ENCODE measurements at places on chromosomes 5 and 9.
A peak's percentile ranks its signal among the peaks of the same experiment; 100 is the strongest.

DNA sequence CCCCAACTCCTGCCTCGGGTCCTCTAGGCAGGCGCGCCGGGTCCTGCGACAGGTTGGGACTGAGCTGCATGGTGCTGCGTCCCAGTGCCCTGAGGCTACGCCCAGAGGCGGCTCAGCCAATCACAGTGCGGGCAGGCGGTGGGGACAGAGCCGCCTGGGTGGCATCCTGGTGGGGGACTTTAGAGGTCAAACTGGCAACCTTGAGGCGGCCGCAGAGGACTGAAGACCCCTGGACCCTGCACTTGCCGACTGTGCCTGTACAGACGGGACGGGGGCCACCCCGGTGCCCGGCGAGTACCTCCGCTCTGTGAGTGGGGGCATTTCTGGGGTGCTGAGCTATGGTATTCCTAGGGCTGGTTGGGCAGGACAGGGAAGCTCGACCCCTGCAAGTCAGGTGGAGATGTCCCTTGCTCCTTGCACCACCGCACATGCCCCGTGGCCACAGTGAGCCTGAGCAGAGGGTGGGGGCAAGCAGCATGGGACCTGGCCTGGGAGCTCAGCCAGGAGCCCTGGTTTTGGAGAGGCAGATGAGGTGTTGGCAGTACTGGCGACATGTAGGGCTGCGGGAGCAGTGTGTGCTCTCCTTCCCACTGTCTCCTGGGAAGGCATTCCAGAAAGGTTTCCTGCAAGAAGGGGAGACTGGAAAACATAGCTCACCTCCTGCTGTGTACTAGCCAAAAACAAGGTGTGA, 45.5 kb downstream of the CTSL start:
- DNase-seq = no peak

- DNase-seq = peak; percentile 10
Measured at GRCh38 chr5:76473661-76474060, 70.6 kb downstream of the IQGAP2 start.

GRCh38 chr9:38086496-38086895, 17.5 kb upstream of the SHB start:
- DNase-seq = no peak

- no peak for DNase-seq
Measured at GRCh38 chr9:17627641-17628040, 48.8 kb downstream of the SH3GL2 start.

DNA sequence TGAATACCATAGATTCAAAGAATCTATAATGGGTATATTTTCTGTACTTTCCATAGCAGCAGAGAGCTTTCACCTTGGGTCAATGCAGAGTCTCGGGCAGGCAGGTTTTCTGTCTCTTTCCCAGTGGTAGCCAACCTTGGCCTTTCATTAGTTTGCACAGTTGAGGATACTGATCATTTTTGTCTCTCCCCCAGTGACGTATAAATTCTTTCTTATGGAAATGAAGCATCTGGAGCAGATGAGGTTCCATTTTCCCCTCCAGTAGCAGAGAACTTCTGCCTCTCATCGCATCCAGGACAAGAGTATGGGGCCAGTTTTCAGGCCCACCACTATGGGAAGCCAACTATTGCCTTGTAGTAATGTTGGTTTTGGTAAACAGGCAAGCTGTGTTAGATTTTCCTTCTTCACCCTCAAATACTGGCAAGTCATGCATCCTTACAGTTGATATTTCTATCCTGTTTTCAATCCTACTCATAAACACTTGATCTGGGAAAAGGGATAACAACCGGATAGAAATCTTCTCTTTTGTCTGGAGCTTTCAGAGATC, 845.2 kb upstream of the CDH18 start:
- no peak for DNase-seq

- DNase-seq = no peak
Measured at GRCh38 chr5:178738520-178738919, 8.1 kb upstream of the ZNF354A start.

GRCh38 chr9:110935829-110936228, 102.4 kb downstream of the LPAR1 start:
- DNase-seq = no peak

- no peak for DNase-seq
Measured at GRCh38 chr9:116493183-116493860, 193.8 kb upstream of the TRIM32 start.

DNA sequence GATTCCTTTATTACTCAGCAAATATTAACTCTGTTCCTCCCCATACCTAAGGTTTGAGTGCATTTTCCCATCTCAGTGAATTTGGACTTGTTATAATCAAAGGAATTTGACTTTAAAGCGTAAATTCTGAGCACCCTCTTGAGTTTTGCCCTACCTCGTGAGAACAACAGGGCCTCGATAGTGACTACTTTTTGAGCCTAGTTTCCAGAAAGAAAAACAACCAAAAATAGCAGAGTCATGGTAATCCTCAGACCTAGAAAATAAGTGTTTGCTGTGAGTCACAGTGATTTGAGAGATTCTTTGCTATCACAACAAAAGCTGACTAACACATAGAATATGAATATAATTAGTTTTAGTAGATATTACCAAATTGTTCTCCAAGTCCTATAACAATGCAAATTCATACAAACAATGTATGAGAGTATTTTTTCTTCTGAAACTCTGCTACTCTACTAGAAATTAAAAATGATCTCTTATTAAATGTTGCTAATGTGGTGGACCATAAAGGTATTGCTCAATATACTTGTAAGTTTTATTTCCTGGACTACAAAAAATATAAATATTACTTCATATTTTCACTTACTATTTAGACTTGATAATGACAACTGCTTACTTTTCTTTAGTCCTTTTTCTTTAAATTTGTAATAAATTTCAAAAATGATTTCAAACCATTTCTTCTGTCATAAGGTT, 759.7 kb downstream of the BRINP1 start:
- DNase-seq = no peak

DNA sequence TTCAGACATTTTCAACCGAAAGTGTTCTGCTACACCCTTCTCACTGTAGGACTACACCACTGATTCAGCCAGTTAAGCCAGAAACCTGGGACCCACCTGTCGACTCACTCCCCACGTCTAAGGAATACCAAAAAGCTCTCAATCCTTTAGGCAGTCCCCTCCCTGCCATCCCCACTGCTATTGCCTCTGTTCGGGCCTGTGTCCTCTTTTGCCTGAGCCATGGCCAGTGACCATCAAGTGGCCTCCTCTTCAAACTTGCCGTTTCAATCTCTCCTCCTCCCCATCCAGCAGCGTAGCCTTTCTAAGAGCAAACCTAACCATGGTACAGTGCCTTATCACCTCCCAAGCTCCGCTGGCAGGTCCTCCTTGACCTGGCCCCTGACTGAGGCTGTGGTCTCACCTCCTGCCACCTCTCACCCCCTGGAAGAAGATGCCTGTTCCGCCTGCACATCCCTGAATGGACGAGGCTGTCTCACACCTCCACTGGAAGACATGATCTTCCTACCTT, 64.1 kb downstream of the GALNT12 start:
- no peak for DNase-seq

DNA sequence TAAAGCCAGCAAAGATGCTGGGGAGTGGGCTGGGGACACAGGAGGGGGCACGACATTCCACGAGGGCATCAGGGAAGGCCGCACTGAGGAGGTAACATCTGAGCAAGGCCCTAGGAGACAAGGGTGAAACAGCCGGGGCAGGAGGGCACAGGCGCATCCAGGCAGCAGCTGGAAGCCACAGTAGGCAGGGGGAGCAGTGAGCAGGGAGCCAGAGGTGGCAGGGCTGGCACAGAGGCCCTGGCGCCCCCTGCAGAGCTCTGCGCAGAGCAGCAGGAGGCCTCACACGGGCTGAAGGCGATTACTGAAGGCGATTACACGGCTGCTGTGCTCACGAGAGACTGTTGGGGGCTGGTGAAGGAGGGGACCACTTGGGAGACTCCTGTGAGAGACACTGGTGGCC, 15.4 kb downstream of the LMAN2 start:
- DNase-seq = no peak

DNA sequence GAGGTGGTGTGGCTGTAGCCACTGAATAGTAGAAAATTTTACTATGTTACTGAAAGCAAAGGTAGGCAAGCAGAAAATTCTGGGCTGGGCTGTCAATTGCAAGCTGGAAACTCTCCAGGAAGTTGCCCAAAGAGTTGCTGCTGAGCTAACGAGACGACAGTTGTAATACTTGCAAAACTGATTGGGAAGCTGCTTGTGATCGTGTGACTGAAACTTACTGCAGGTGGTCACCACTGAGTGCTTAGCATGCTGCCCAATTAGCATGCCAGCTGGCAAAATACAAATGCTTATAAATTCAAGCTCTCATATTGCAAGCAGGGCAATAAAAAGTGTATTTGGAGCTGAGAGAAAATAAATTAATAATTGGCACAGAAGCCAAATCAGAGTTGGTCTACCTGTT, 758.5 kb upstream of the EDIL3 start:
- no peak for DNase-seq
